ENCODE measurements at places on chromosomes 12 and 14. TPM values are rescaled to one million over a fixed set of nuclear protein-coding genes. Genes with fewer than 3 reads are reported as not detected.

Gene KRT8
- total RNA-seq, result 27.1 TPM

Gene EID3
- 1.8 TPM for total RNA-seq

Gene EIF5
- total RNA-seq, result 135 TPM

Gene ACOT6
- total RNA-seq, result not detected

Gene KLHL33
- 0.50 TPM for total RNA-seq

Gene MYF6
- total RNA-seq, result 0.45 TPM

Gene BCL2L2
- 13.4 TPM for total RNA-seq

Gene VDR
- total RNA-seq, result 3.5 TPM

Gene MYH6
- total RNA-seq, result not detected

Gene NR4A1
- 1.0 TPM for total RNA-seq

Gene FGD4
- total RNA-seq, result 10.1 TPM

Gene MYO1H
- total RNA-seq, result not detected

Gene TRHDE
- 12.5 TPM for total RNA-seq

Gene ART4
- not detected for total RNA-seq

Gene TMTC3
- 24.2 TPM for total RNA-seq

Gene LRRC10
- total RNA-seq, result not detected

Gene GTF2H3
- 26.0 TPM for total RNA-seq

Gene M6PR
- 76.0 TPM for total RNA-seq

Gene OASL
- total RNA-seq, result not detected

Gene GALNT16
- total RNA-seq, result 0.17 TPM

Gene VRTN
- not detected for total RNA-seq

Gene SLC7A8
- 0.34 TPM for total RNA-seq

Gene KMT2D
- total RNA-seq, result 14.6 TPM

Gene PPP1R1A
- total RNA-seq, result not detected

Gene LALBA
- total RNA-seq, result not detected

Gene NTS
- total RNA-seq, result not detected

Gene KRT2
- not detected for total RNA-seq

Gene PTPRB
- under 0.01 TPM for total RNA-seq

Gene LUM
- total RNA-seq, result 100 TPM

Gene THAP2
- total RNA-seq, result 4.0 TPM

Gene AMDHD1
- total RNA-seq, result not detected

Gene REM2
- 0.30 TPM for total RNA-seq

Gene SLCO1B1
- not detected for total RNA-seq

Gene KCNH3
- 2.2 TPM for total RNA-seq

Gene AGAP2
- total RNA-seq, result under 0.01 TPM

Gene PLEK2
- 5.4 TPM for total RNA-seq

Gene PTPRO
- 0.15 TPM for total RNA-seq

Gene ZFHX2
- total RNA-seq, result 0.17 TPM

Gene TAS2R20
- total RNA-seq, result under 0.01 TPM

Gene ZBTB42
- 2.5 TPM for total RNA-seq

Gene DPF3
- total RNA-seq, result 5.5 TPM

Gene GPR68
- total RNA-seq, result 0.30 TPM

Gene LRP1
- 29.8 TPM for total RNA-seq

Gene CARMIL3
- under 0.01 TPM for total RNA-seq

Gene FGF23
- total RNA-seq, result not detected

Gene EIF2B2
- total RNA-seq, result 72.3 TPM

Gene CABP1
- not detected for total RNA-seq

Gene GALNT6
- 60.4 TPM for total RNA-seq

Gene PZP
- not detected for total RNA-seq

Gene TMPRSS12
- not detected for total RNA-seq

Gene GRIP1
- not detected for total RNA-seq

Gene FAM186B
- under 0.01 TPM for total RNA-seq

Gene CISTR
- not detected for total RNA-seq

Gene TMEM63C
- not detected for total RNA-seq

Gene FGF6
- total RNA-seq, result not detected

Gene NR1H4
- total RNA-seq, result 0.34 TPM

Gene SLCO1A2
- total RNA-seq, result not detected
